ENCODE measurements at places on chromosomes 13 and 19.

DNA sequence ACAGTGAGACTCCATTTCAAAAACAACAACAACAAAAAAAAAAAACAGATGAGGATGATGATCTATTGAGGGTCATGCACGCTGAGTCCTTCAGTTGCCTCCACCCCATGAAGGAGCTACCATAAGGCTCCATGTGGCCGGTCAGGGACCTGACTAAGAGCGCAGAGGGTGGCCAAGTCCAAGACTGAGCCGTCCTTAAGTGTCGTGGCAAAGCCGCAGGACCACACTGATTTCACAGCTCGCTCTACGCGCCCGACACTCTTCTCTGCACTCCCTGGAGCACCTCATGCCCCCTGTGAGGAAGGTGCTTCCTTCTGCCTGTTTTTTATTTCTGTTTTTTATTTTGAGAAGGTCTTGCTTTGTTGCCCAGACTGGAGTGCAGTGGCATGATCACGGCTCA, 12.3 kb downstream of the TTYH1 start:
- DNase-seq = no peak

DNA sequence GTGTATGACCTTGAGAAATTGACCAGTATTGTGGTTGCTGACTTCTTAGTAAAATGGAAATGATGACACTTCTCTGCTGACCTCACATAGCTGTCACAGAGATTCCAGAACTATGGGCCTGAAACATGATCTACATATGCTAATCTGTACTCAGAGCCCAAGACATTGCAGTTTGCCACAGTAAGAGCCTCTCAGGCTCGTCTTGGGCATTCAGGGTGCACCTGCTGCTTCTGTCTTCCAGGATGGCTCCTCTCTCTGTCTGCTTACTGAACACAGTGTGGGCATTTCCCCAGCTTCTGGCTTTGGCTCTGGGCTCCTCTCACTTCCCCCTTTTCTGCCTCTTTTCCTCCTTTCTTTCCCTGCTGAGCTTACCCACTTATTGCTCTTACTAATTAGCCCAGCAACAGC, 22.3 kb upstream of the SLC46A3 start:
- DNase-seq = no peak

DNA sequence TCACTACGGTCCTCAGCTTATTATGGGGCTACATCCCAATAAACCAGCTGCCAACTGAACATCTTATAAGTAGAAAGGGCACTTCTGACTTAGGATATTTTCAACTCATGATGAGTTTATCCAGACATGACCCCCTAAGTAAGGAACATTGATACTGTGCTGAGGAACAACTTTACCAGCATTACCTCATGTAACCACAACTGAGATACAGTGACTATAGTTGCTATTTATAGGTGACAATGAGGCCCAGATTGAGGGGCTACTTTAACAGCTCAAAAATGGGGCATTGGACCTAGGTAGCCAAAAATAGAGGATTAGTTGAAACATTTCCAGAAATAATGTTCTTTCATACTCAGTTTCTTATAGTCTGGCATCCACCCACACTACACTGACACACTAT, 26.8 kb downstream of the SKA3 start:
- DNase-seq = no peak

DNA sequence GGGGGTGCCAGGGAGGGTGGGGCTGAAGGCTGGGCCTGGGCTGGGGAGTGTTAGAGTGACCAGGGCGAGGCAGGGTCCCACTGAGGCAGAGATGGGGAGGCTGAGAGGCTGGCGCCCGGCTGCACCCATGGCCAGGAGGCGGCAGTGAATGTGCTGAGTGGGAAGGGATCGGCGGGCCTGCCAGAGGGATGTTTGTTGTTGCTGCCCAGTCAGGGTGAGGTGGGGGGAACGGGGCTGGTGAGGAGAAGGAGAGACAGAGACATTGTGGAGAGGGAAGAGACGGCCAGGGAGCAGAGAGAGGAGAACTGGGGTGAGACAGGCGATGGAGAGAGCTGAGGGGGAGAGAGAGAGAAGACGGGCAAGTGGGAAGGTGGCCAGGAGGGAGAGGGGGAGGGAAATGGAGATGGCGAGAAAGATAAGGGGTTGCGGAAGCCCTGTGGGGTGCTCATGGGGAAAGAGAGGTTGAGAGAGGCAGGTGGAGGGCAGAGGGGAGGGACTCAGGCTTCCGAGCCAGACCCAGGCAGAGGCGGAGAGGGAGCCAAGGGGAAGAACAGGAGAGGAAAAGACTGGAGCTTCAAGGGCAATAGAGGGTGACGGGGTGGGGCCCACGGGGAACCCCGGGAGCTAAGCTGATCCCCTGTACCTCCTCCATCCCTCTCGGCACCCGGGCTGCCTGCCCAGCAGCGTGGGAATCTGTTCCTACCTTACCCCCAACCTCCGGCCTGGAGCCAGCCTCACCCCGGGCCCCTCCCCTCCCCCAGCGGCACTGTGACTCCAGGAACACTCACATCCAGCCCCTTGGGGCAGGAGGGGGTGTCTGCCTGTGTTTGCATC, 690 bp upstream of the B3GNT8 start:
- no peak for DNase-seq

DNA sequence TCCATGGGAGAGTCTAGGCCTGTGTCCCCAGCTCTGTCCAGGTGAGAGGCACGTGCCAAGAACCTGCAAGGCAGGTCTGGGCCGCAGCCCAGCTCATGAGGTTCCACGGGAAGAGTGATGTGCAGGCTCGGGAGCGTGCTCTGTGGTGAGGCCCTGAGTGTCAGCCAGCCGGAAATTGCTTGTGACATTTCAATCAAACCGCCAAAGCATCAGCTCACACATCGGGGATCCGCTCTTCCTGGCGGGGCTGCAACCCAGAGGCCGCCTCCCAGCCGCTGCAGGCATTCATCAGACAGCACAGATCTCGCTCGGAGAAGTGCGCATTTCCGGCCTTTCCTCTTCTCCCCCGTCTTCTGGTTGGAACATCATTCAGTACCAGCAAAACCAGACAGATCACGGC, 109.3 kb downstream of the KDM4B start:
- no peak for DNase-seq

GRCh38 chr13:99980201-99980823, 1.3 kb upstream of the ZIC2 start:
- DNase-seq = peak; percentile 76

DNA sequence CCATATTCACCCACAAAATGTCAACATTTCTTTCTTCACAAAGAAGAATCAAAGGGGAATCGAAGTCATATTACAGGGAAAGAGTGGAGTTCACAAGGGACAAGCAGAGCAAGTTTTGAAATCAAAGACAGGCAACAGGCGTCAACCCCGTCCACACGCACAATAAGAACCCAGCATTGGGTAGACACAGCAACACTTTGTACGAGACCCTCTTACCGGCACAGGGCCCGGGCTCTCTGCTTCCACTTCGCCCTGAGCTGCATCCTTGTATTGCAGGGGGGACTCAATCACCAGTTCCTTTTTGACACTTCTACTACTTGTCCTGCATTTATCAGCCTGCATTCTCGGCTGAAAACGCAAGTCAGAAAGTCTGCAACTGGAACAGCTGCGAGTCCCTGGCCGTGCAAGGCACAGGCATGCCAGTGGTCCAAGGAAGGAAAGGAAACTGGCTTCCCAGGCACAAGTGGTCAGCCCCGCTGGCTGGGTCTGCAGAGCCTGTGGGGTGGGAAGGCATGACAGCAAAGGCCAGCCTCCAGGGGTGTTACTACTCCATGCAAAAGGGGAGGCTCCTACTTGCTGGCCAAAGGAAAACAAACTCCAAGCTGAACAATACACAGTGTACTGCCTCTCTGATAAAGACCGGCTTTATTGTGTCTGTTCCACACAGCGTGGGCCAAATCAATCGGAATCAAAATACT, at the start of gene DOCK9:
Gene DOCK9, minus strand, starts transcription at position 497 of the 698 bp plus-strand sequence. Its CDS starts 155 bp downstream, at position 342.
- peak; percentile 43 for DNase-seq

DNA sequence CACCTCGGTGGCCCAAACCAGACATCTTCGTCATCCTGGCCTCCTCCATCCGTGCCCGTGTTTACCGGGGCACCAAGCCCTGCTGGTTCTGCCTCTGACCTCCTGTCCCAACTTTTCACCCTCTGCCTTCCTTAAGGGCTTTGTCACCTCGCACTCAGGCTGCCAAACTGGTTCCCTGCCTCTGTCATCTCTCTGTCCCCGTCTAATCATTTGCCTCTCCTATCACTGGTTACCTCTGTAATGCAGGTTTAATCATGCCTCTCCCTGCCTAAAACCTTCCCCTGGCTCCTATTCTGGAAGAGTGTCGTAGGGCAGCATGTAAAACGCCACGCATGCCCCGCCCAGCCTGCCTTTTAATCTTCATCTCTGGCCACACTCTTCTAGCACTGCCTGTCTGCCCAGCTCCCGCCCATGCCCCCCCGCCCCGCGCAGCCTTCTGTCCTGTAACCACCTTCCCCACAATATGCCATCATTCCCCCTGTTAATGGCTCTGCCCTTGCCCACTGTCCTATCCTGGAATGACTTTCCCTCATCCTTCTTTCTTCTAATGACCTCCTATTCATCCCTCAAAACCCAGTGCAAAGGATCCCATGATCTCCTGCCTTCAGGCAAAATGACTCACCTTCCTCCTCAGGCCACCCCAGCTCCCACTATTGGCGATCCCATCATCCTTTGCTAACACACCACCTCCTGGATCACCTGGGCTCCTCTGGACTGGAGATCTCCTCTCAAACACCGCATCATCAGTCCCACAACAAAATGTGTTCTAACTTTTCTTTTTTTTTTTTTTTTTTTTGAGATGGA, 66.7 kb downstream of the PEX11G start:
- DNase-seq = no peak

GRCh38 chr13:27826379-27827353, 34.4 kb downstream of the GSX1 start:
- peak; percentile 78 for DNase-seq

DNA sequence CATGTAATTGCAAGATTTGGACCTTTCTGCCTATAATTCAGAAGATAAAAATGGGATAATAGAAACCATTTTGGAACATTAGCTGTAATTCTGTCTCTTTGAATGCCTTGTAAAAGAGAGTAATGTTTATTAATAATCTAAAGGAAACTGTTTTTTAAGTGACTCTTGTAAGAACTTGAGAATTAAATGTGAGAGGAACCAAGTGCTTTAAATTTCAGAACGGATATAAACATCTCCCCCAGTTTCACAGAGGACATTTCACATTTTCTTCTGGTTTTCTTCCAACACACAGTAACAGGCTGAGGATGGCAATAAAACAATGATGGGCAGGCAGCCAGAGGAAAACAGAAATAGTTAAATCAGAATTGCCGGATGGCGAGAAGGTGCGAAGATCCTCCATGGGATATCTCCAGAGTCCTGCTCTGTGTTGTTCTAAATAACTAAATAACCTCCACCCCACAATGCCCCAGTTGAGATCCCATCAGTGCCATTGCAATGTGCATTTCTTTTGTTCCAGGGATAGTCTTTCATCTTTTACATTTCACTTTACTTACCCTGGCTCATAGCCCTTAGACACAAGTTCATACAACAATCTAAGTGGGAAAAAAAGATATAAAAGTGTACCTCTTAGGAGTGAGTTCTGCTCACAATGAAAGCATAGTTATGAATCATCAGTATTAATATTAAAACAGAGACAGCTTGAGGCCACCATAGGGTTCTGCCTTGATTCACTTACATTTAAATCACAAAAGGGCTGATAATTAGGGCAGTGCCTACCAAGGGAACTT, 73.3 kb downstream of the TNFRSF19 start:
- DNase-seq = no peak

DNA sequence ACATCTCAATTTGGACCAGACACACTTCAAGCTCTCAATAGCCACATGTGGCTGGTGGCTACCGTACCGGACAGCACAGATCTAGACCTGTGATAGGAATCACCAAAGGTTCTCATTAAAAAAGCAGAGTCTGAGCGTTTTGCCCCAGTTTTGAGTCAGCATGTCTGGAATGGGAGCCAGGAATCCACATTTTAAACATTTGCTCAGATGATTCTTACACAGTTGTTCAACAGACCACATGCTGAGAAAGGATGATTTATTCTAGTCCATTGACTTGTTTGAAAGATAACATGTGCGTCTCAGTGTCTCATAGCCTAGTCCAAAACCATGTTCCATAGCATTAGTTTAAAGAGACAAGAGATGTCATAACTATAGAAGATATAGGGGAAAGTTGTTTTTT, 53.4 kb downstream of the FLT3 start:
- DNase-seq = peak; percentile 71

GRCh38 chr13:94325650-94326049, 153.8 kb downstream of the DCT start:
- DNase-seq = peak; percentile 80

DNA sequence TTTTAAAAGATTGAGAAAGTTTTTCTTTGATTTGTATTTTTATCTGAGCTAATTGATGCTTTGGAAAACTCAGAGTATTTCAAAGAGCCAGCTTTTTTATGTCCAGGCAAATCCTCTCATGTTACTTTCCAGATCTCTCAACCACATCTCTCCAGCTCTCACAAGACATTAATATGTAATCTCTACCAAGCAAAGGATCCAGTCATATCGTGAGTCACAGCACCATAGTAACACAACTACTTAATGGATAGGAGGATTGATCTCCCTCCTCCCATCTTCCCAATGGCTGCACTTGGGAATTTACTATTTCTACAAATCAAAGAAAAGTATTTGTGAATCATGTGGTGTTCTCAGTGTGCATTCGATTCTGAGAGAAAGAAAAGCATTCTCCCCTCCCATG, 63.3 kb downstream of the POU4F1 start:
- DNase-seq = no peak

- DNase-seq = peak; percentile 36
Observed at GRCh38 chr13:63425131-63425530, 2009.5 kb upstream of the PCDH20 start.

DNA sequence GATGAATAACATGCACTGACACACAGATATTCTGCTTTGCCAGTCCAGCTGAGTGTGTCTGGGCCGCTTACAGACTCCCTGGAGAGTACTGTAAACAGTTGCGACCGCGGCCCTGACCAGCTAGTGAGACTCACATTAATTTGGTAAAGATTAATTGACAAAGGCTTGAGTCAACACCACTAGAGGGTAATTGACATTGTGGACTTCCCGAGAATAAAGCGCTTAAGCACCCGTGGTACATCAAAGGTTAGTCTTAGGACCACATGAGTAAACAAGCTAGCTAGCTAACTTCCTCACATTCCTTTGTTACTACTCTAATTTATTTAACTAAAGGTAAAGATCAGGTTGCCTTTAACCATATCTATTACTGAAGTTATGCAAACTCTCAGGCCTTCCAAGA, 624.4 kb upstream of the ARGLU1 start:
- no peak for DNase-seq

- peak; percentile 62 for DNase-seq
Observed at GRCh38 chr13:23843436-23843835, 45.8 kb downstream of the MIPEP start.

DNA sequence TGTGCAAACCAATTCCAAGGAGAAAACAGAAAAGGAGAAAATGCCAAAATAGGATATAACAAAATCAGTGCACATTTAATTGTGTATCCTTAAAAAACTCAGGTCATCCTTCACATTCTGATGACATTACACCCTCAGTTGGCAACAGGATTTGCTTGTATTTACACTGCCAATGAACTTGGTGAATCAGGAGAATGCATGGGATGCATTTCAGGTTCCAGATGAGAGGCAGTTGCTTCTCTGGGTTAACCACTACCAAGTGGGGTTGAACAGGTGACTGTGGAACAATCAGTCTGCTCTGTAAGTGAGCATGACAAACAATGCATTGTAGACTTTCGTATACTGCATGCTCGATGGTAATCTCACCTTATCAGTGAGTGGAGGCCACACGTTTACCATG, 79.1 kb downstream of the STARD13 start:
- DNase-seq = no peak

All from fibroblast of skin of scalp (primary cell).